ENCODE measurements at places on chromosomes 6 and 20.

- ATAC-seq = no peak
These were observed 234.5 kb downstream of the BMP7 start for GRCh38 chr20:57031867-57032355.

DNA sequence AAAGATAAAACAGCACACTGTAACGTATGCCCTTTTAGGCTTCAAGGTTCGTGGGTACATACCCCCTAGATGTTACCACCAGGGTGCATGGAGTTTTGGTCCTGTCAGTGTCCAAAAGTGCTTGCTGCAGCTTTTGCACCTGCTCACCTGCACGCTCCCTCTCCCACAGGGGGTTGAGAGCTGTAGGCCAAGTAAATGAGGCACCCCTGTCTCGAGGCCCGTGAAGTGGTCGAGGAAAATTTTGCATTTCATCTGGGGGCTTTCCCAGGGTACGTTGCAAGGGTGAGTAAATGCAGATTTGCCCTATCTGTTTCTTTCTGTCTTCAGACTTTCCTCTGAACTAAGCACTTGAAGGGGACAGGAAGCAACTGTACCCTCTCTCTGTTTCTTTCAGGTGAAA lies 136.0 kb downstream of the THBS2 start:
- no peak for ATAC-seq

GRCh38 chr6:154213782-154214181 lies 142.8 kb downstream of the IPCEF1 start:
- no peak for ATAC-seq

DNA sequence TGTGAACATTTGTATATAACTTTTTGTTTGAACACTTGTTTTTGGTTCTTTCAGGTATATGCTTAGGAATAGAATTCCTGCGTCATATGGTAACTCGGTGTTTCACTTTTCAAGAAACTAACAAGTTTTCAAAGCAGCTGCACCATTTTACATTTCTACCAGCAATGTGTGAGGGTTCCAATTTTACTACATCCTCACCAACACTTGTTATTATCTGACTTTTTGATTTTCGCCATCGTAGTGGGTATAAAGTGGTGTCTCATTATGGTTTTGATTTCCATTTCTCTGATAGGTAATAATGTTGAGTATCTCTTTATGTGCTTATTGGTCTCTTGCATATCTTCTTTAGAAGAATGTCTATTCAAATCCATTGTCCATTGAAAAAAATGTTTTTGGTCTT lies 39.6 kb upstream of the MROH8 start:
- no peak for ATAC-seq

DNA sequence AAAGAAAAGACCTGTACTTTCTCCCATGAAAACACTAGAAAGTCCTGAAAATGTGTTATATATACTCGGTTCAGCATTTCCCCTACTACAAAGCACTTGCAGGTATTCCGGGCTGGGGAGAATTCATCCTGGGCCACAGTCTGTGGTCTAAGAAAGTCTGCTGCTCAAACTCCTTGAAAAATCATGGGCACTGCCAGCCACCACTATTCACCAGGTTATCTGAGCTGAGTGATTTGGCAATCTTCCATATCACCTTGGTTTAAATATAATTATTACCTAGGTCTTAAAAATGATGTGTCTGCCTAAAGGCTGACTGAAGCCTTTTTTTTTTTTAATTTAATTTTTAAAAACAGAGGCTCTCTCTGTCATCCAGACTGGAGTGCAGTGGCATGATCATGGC lies 11.3 kb downstream of the FKBP5 start:
- no peak for ATAC-seq

GRCh38 chr20:51624157-51624731 lies 81.7 kb upstream of the NFATC2 start:
- peak; percentile 62 for ATAC-seq

GRCh38 chr6:158559895-158560835 lies at the start of gene TMEM181:
Gene TMEM181, plus strand, starts transcription at chr6:158560091. Its CDS starts 134 bp downstream, at chr6:158560225.
- peak; percentile 94 for ATAC-seq

GRCh38 chr6:78131521-78131920 lies 478.7 kb downstream of the MEI4 start:
- ATAC-seq = no peak

- no peak for ATAC-seq
These were observed 77.9 kb downstream of the MRPL14 start for GRCh38 chr6:44049163-44049988.

DNA sequence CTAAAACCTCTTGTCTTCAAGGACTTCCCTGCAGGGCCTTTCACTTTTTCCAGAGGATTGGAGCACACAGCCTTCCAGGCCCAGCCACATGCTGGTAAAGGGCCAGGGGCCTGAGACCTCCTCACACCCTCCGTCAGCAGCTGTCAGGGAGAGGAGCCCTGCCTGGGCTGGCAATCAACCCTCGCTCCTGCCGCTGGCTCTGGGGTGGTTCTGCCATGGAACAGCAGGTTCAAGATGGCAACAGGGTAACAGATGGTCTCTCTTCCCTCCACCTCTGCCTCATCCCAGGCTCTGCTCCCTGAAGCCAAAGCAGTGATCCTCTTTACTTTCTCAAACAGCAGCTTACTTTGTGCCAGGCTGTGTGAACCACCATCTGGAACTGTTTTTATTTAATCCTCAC lies 23.8 kb downstream of the PCNA start:
- ATAC-seq = no peak

- ATAC-seq = no peak
These were observed 109.1 kb upstream of the GGTLC1 start for GRCh38 chr20:24097506-24098245.

- ATAC-seq = no peak
These were observed 28.2 kb upstream of the FUCA2 start for GRCh38 chr6:143539734-143540133.

GRCh38 chr6:105278035-105278434 lies 98.2 kb upstream of the POPDC3 start:
- ATAC-seq = no peak

- no peak for ATAC-seq
These were observed 126.8 kb upstream of the SAMD5 start for GRCh38 chr6:147381712-147382111.

DNA sequence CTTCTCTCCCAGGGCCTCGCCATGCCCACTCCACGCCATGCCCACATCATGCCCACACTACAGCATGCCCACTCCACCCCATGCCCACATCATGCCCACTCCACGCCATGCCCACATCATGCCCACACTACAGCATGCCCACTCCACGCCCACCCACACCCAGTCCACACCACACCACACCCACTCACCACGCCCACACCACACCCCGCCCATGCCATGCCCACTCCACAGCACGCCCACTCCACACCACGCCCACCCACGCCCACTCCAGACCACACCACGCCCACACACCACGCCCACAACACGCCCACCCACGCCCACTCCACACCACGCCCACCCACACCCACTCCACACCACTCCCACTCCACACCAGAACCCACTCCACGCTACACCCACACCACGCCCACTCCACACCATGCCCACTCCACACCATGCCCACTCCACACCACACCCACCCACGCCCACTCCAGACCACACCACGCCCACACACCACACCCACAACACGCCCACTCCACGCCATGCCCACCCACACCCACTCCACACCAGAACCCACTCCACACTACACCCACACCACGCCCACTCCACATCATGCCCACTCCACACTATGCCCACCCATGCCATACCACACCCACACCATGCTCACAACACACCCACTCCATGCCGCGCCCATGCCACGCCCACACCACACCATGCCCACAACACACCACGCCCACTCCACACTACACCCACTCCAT lies 88.6 kb downstream of the ERMARD start:
- ATAC-seq = no peak

DNA sequence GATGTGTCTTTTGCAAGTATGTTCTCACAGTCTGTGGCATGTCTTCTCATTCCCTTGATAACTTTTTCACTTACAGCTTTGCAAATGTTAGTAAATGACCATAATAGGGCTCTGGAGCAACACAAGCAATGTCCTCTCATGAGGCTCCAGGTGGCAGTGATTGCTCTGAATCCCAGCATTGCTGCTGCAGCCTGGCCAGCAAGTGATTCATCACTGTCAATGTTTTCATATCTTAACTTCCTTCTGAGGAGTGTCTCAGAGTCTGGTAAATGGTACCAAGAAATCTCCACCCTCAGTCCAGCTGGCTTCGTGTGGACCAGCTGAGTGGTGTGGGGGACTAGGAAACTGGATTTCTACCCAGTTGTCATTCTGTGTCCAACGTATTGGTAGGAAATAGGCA lies 139.6 kb downstream of the MYLK4 start:
- ATAC-seq = no peak

- ATAC-seq = no peak
These were observed 110.0 kb upstream of the EYS start for GRCh38 chr6:65816991-65817390.

- ATAC-seq = no peak
These were observed 69.2 kb upstream of the SMIM29 start for GRCh38 chr6:34317882-34318498.

DNA sequence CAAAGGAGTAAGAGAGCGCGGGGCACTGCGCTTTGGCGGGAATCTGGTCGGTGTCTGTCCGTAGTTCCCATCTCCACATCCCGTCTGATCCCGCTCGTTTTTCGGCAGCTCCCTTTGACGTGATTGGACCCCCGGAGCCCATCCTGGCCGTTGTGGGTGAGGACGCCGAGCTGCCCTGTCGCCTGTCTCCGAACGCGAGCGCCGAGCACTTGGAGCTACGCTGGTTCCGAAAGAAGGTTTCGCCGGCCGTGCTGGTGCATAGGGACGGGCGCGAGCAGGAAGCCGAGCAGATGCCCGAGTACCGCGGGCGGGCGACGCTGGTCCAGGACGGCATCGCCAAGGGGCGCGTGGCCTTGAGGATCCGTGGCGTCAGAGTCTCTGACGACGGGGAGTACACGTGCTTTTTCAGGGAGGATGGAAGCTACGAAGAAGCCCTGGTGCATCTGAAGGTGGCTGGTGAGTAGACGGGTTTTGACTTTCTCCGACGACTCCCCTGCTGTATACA lies 1.4 kb downstream of the BTN1A1 start:
- ATAC-seq = peak; percentile 68

GRCh38 chr6:163048345-163048744 lies 320.6 kb downstream of the PACRG start:
- ATAC-seq = no peak

DNA sequence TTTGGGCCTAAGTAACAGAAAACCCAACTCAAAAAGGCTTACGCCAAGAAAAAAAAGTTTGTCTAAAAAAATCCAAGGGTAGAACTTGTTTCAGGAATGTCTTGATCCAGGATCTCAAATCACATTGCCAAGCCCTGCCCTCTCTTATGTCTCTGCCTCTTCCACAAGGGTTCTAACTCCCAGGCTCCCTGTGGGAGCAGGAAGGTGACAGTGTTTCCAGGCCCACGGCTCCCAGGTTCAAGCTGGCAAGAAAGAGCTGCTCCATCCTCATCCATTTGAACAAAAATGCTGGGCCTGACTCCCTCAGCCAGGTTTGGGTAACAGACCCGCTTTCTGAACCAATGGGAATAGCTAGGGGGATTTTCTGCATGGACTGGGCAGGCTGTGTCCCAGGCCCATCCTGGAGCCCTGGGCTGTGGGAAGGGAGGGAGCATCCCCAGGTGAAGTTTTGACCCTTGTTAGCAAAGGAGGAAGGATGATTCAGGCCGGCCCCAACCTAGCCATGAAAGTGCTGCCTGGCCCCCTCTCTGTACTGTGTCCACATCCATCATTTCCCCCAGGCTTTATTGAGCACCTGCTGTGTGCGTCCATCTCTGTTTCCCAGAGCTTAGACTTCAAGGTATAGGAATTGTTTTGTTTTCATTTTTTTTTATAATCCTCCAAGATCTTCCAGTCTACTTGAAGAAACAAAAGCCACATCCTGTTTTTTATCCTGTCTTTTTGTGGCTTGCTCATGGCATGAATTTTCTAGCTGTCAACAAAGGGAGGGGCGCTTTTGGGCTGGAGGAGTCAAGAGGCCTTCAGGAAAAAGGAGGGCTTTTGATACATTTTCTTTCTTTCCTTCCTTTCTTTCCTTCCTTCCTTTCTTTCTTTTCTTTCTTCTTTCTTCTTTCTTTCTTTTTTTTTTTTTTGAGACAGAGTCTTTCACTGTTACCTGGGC lies 159.8 kb downstream of the TFAP2C start:
- ATAC-seq = no peak

GRCh38 chr6:3625149-3625979 lies 126.1 kb downstream of the PXDC1 start:
- ATAC-seq = no peak

DNA sequence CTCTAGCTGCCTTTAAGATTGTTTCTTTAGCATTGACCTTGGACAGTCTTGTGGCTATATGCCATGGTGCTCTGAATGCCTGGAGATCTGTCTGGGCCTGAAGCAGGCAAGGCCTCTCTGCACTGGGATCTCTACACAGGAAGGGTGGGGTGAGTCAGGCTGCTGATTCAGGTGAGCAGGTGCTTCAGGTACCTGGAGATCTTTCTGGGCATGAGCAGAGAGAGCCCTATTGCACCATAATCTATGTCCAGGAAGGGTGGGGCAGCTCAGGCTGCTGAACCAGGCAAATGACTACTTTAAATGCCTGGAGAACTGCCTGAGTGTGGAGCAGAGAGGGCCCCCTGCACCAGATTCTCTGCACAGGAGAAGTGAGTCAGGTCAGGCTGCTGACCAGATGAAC lies 94.5 kb downstream of the TPBG start:
- ATAC-seq = no peak

DNA sequence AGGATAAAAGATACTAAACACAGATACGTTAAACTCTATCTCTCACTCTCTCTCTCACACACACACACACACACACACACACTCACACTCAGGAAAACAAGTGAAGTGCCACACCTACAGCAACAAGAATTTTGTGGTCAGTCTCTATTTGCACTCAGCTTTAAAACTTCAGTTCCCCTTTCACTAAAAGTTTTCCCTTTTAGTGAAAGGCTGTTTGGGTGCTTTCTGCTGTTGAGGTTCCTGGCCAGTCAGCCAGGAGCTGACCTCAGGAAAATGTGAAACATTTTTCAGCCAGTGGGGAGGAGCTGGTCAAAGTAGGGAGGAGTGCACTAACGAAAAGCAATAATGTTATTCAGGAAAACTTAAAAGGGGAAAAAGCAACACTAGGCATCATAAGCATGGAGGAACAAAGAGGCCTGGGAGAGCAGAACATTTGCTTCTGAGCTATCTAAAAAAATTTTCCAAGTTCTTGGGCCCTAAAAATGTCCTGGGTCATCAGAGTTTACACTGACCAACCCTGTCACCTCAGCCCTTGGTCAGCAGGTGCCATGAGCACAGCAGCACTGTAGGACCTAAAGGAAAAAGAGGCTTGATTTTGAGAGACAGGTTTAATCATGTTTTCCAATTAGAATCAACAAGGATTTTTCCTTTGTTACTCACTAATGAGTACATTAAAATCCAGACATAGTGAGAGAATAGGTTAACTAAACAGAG lies 30.7 kb upstream of the NT5E start:
- no peak for ATAC-seq

GRCh38 chr20:10511170-10511508 lies 76.0 kb downstream of the SLX4IP start:
- peak; percentile 2 for ATAC-seq

- no peak for ATAC-seq
These were observed 33.7 kb downstream of the FAM50B start for GRCh38 chr6:3882866-3883265.
